ENCODE measurements at places on chromosomes 3 and 15. TPM values are rescaled to one million over a fixed set of nuclear protein-coding genes. Genes with fewer than 3 reads are reported as not detected.

The KLHL40 gene
- total RNA-seq: not detected

The TGM5 gene
- total RNA-seq: not detected

The CPNE4 gene
- total RNA-seq: not detected

The EFCAB12 gene
- total RNA-seq: not detected

DNA sequence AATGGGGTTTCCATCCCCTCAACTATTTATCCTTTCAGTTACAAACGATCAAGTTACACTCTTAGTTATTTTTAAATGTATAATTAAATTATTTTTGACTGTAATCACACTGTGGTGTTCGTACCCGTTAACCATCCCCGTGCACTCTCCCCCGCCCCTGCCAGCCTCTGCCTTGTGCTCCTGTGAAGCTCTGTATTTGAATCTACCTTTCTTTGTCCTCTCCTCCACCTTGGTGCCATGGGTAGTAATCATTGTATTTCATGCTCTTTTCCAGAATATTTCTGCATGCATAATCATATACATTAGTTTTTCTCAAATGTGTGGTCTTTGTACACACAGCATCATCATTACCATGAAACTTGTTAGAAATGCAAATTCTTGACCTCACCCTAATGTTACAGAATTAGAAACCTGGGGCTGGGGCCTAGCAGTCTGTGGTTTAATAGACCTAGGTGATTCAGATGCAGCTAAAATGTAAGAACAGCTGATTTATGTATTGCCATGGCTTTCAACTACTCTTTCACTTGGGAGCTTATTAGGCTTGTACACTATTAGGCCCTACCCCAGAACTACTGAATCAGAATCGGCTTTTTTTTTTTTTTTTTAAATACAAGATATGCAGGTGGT lies 91.5 kb downstream of the STT3B start:
- DNase-seq: no peak

- DNase-seq: no peak
Observed at GRCh38 chr3:134918441-134918840, 123.4 kb downstream of the EPHB1 start.

DNA sequence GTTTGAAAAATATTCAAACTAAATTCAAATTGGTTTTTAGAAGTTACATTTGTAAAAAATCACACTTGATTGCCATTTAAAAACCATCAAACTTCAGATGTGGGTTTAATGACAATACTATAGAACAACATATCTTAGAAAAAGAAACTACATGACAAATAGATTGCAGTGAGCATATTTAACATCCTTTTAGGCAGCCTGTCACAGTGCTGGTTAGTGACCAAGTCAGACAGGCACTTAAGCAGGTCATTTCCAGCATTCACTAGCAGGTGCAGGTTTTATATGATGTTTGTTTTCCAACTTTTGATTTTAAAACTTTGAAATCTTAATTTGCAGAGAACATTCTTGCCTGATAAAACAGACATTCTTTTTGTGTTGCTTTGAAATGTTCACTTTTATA lies 115.7 kb downstream of the MBNL1 start:
- DNase-seq: no peak

DNA sequence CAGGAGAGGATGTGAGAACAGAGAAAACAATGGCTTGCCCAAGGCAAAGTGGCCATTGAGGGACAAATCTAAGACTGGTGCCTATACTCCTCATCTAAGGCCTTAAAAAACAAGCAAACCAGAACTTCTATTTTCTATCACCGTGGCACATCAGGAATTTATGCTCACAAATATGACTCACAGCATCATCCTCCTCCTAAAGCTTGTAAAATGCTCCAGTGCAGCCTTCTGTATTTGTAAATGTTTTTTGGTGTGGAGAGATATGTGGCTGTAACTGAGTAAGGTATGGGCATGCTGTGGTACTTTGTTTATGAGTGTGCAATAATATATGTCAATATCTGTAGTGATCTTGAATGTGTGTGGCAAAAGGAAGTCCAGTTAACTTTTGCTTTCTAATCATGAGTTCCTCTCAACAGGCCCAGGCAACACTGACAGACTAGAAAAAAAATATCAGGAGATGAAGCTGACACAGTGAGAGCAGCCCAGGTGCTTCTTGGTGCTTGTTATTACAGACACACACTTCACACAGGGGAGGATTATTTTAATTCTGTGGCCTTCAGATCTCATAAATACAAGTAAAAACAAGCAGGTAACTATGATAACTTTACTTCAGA lies 60.3 kb downstream of the CTNNB1 start:
- DNase-seq: no peak

Data from epithelial cell of proximal tubule (primary cell).